ENCODE measurements at places on chromosomes 13 and 19.

DNA sequence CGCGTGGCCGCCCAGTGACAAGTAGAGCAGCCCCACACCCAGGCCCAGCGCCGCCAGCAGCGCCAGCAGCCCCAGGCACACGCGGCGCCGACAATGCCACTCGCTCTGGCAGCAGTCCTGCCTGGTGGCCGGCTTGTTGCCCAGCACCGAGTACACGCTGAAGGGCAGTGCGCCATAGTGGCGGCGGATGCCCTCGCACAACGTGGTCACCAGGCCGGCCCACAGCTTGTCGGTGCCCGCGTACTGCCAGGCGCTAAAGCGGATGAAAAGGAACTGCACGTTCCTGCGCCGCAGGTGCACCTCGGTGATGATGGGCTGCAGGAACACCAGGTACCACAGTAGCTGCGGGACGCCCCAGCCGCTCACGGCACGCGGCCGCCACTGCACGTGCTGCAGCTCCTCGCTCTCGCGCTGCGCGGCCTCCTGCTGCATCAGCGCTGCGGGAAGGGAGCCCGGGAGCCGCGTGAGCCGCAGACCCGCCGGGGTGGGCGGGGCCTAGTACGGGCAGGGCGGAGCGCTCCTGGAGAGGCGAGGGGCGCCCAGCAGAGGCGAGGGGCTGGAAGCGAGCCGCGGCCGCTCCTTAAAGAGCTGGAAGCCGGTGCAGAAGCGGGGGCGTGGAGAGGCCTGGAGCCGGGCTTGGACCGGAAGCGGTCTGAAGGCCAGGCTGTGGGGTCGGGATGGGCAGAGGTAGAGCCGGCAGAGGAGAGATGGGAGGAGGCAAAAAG, 7.3 kb downstream of the NKPD1 start:
- no peak for DNase-seq

DNA sequence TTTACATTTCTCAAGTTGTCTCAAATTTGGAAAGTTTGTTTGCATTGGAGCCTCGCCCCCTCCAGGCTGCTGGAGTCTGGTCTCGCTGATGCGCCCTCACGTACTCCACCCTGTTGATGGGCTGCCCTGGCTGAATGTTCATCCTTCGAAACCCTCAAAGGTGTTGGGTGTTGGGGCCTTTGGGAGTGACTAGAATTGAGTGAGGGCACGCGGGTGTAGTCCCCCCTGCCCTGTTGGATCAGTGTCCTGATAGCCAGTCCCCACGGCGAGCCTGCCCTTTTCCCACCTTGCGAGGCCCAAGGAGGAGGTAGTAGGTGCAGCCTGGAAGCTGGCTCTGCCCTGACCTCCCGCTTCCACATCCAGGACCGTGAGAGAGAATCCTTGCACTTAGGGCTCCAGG, 14.8 kb downstream of the TFDP1 start:
- no peak for DNase-seq

DNA sequence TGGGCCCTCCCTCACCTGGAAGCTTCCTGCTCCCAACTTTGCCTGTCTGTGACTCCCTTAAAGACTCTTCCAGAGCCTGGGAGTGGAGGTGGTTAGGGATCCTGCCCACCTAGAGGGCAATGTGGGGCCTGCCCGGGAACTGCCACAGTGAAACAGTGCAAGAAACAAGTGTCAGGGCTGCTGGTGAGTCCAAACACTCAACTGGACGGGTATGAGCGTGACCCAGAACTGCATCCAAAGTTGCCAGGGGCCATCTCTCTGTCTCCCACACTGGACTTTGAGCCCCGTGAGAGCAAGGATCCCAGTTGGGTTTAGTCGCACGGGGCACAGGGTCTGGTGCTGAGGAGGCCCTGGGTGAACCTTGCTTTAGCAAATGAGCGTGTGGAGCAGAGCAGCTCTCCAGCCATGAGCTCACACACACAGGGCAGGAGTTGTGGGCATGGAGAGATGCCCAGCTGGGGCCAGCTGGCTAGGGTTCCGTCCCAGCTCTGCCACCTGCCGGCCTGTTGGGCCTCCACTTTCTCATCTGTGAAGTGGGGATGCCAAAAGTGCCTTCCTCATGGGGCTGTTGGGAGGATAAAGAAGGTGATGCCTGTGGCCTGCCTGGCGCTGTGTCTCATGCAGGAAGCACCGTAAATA, 2.8 kb upstream of the NUMBL start:
- DNase-seq = no peak

- DNase-seq = no peak
Observed at GRCh38 chr13:29976535-29976934, 126.1 kb upstream of the UBL3 start.

- DNase-seq = no peak
Observed at GRCh38 chr19:33468361-33469170, 53.0 kb downstream of the PEPD start.

- no peak for DNase-seq
Observed at GRCh38 chr13:28147495-28147894, 9.2 kb downstream of the PAN3 start.

DNA sequence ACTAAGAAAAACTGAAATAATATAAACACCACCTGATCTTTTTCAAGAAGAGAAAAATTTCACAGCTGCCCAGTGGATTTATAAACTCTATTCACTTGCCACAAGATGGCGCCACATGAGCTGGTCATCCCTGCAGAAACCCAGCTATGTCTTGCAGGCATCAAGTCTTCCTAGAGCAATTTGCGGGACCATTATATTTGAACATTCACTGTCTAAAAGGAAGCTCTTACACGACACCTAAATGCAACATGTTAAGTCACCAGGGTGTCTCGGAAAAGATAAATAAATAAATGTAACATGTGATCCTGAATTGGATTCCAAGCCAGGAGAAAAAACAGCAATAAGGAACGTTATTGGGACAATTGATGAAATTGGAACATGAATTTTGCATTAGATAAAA, 20.3 kb upstream of the AKT2 start:
- DNase-seq = peak; percentile 72

DNA sequence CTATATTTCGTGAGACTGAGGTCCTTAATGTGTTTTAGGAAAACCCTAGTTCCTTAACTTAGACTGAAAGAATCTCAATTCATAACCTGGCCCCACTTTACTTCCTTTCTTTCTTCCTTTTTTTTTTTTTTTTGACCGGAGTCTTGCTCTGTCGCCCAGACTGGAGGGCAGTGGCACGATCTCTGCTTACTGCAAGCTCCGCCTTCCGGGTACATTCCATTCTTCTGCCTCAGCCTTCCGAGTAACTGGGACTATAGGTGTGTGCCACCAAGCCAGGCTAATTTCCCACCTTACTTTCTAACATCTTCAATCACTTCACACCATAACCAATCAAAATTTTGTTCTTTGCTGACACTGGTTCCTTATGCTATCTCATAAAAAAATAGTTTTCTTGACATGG, 2097.0 kb downstream of the PCDH9 start:
- no peak for DNase-seq

DNA sequence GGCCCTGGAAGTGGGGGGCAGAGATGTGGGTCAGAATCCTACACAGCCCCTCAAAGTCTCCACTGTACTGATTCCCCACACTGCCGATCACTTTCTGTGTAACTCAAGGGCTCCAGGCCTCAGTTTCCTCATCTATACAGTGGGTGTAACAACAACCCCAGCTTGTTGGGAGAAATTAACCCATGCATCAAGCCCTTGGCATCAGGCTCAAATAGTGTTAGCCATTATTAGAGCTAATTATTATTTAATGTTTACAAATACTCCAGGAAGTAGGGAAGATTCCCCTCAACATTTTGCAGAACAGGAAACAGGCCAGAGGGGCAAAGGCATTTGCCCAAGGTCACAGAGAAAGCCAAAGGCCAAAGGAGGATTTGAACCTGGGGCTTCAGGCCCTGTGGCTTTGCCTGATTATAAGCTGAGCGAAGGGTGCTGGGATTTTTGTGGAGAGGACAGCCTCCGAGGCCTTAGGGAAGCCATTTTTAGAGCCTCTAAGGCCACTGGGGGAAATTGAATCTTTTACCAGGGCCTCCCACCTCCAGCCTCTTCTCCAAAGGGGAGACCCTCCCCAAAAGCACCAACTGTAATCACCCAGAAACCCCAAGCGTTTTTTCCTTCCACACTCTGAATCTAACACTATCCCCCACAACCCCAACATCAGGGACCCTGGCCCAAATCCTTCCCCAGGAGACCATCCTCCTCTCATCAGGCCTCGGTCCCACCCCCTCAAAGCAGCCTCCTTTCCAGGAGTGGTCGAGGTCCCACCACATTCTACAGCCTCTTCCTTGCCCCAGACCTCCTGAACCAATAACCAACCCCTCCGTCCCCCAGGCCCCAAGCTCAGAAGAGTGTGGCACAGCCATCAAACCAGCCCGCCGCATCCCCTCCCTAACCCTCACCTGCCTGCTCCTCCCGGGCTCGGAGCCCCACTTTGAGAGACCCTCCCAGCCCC, 1.1 kb downstream of the FKBP8 start:
- no peak for DNase-seq

DNA sequence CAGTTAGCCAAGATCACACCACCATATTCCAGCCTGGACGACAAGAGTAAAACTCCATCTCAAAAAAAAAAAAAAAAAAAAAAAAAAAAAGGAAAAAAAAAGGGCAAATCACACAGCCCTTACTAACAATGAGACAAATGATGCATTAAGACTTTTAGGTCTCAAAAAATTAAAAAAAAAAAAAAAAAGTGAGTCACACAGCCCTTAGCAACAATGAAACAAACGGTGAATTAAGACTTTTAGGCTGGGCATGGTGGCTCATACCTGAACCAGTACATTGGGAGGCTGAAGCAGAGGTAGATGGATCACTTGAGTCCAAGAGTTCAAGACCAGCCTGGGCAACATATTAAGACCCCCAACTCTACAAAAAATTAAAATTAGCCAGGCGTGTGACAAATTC, 32.4 kb upstream of the EIF3G start:
- no peak for DNase-seq

DNA sequence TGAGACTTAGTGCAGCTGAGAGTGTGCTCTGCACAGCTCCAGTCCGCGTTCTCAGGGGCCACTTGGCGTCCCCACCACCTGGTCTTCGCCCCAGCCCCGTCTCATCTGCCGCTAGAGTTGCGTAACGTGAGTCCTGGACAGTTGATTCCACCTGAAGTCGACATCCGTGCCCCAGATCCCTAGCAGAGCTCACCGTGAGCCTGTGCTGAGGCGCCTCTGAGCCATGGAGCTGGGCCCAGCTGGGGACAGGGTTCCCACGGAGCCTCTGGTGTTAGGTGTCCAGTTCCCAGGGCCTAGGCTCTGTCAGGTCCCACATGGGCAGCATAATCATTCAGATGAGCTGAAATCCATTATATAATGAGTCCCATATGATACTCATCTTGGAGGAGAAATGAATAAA, 147.1 kb upstream of the SOX1 start:
- DNase-seq = no peak

- DNase-seq = peak; percentile 41
Observed at GRCh38 chr13:106493533-106494220, 41.8 kb downstream of the EFNB2 start.

GRCh38 chr19:33956941-33957340, 160.3 kb downstream of the KCTD15 start:
- DNase-seq = no peak

- no peak for DNase-seq
Observed at GRCh38 chr13:95258619-95259194, 42.5 kb downstream of the ABCC4 start.

GRCh38 chr19:10872546-10873107, 1.3 kb downstream of the CARM1 start:
- no peak for DNase-seq

- no peak for DNase-seq
Observed at GRCh38 chr13:42832341-42833096, 51.1 kb downstream of the FAM216B start.

DNA sequence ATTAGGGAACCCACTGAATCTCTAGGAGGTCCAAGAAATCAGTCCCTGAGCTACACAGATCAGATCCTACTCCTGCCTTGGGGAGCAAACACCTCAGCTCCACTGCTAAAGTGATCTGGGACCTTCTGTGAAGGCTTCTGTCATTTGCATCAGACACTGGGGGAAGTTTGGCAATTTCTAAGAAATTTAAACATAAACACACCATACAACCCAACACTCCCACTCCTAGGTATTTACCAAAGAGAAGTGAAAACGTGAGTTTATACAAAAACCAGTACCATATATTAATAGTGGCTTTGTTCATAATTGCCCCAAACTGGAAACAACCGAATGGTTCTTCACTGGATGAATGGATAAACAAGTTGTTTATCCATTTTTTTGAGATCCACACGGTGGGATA, 7.3 kb upstream of the TYROBP start:
- no peak for DNase-seq

GRCh38 chr19:33111587-33111986, 20.3 kb upstream of the WDR88 start:
- no peak for DNase-seq

DNA sequence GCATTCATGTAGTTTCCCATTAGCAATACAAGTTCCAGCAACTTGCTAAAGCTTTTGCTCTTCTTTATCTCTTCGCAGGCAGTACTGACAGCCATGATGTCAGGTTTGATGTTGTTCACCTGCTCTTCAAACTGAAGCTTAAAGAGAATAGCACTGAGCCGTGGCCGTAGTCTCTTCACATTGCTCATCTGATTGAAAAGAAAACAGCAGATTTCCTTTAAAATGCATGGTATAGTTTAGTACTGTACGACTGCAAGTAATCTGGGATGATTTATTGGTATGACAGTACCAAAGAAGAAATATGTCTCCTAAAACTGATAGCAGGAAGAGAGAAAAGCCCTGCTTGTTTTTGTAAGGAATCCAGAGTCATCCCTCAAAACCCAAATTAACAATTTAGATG, 284.4 kb downstream of the DIAPH3 start:
- no peak for DNase-seq

- DNase-seq = no peak
Observed at GRCh38 chr19:10471909-10472308, 31.2 kb downstream of the KEAP1 start.

Data from substantia nigra (tissue), 51 donors.